Ascending aorta (tissue), 2 donors: ENCODE measurements at places on chromosomes 1 and 21. TPM values are rescaled to one million over a fixed set of nuclear protein-coding genes. Genes with fewer than 3 reads are reported as not detected.

GRCh38 chr21:38804789-38805327 is 871 bp upstream of the ETS2 start:
- no peak for DNase-seq

DNA sequence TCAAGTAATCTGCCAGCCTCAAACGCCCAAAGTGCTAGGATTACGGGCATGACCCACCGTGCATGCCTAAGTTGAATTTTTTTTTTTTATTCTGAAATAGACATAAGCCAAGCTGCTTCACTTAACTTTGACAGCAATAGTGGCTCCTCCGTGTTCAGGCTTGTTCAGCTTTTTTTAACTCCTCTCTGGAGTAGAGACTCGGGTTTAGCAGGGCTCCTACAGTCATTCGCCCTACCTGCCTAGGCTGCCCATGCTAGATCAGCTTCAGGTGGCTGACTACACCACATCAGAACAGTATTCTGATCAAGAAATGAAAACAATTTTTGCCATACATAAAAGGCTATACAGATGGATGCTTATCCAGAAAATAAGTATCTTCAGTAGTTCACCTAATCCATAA is 14.7 kb downstream of the ARID4B start:
- no peak for DNase-seq

HAO2 gene
- not detected for total RNA-seq

- DNase-seq: no peak
Measured at GRCh38 chr1:27562021-27562420, 41.9 kb downstream of the AHDC1 start.

PADI2 gene
- 0.21 TPM for total RNA-seq

TMOD4 gene
- not detected for total RNA-seq

DNA sequence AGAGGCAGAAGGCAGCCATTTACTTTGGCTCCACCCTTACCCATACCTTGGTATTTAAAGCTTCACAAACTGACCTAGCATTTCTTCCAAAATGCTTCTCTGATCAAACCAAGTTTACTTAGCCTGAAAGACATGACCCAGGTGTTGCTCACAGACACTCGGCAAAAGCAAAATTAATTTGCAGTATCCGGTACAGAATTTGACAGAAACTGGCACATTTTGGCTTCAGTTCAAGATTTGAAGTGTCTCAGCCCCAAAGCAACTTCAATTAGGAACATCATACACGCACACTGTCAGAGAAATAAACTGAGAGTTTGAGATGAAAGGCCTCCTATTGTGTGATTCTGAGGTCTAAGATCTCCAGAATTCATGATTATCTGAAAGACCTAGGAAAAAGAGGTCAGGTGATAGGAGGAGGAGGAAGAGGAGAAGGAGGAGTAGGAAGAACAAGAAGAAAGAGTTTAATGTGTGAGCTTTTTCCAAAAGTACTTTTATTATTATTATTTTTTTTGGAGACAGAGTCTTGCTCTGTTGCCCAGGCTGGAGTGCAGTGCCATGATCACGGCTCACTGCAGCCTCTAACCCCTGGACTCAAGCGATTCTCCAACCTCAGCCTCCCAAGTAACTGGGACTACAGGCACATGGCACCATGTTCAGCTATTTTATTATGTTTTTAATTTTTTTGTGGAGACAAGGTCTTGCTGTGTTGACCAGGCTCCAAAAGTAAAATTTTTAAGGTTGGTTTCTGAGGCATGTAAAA is 143.6 kb downstream of the SLC45A1 start:
- no peak for DNase-seq

OR2W3 gene
- total RNA-seq: not detected

DNA sequence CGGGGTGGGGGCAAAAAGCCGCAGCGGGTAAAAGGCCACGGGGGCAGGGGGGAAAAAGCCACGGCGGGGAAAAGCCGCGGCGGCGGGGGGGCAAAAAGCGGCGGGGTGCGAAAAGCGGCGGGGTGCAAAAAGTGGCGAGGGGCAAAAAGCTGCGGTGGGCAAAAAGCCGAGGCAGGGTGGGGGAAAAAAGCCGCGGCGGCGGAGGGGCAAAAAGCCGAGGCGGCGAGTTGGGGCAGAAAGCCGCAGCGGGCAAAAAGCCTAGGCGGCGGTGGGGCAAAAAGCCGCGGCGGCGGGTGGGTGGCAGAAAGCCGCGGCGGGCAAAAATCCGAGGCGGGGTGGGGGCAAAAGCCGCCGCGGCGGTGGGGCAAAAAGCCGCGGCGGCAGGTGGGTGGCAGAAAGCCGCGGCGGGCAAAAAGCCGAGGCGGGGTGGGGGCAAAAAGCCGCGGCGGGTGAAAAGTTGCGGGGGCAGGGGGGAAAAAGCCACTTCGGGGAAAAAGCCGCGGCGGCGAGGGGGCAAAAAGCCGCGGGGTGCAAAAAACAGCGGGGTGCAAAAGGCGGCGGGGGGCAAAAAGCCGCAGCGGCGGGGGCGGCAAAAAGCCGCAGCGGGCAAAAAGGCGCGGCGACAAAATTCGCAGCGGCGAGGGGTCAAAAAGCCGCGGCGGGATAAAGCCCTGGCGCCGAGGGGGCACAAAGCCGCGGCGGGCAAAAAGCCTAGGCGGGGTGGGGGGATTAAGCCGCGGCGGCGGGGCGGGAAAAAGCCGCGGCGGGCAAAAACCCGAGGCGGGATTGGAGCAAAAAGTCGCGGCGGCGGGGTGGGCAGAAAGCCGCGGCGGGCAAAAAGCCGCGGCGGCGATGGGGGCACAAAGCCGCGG is 3901.2 kb downstream of the SRGAP2C start:
- no peak for DNase-seq

DNA sequence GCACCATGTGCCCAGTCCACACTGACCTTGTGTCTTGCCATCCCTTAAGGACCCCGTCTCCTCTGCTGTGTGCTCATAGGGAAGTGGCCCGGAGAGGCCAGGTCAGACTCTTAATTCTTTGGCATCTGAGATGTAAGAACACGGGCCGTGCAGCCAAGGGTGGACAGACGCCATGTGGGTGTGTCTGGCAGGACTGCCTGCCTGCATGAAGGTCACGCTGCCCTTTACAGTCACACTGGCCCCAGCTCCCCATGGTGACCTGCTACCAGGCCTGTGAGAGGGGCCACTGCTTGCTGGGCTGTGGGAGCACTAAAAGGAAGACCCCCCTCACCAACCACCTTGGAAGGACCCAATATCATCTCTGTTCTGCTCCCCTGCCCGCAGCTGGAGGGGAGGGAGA is 17.7 kb downstream of the DHRS3 start:
- DNase-seq: peak; percentile 91

GRCh38 chr1:166905136-166905535 is 29.1 kb upstream of the TADA1 start:
- no peak for DNase-seq

GRCh38 chr1:183792300-183792699 is 12.6 kb upstream of the RGL1 start:
- no peak for DNase-seq

DNA sequence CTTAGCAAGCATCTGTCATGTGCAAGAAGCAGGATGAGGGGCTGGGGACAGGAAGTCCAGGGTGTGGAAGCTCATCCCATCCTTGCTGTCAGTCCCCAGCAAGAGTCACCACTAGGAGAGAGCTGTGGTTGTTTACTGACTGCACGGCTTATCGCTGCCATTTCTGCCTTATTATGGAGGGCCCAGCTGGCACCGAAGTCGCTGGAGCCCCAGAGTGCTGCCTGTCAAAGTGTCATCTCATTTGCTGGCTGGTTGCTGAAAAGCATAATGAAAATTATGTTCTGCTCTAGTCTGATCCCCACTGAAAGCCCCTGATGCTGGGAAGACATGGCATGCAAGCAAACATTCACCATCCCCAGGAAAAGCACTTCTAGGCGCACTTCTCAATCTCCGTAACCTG is 642.7 kb downstream of the NPHP4 start:
- DNase-seq: no peak

MNDA gene
- total RNA-seq: 3.5 TPM

DNA sequence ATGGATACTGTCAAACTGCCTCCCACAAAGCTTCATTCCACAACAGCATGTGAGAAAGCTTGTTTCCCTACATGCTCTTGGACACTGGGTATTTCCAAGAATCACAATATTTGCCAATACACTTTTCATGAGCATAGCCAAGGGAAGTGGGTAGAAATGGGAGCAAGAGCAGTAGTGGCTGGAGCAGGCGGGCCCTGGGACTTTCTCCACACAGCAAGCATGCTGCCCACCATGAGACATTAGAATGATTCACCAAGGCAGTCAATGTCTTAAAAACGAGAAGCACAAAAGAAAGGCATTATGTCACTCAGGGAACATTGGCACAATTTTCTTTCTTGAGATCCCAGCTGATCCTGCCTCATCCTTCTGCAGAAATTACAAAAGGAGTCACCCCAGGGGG is 371.6 kb upstream of the RUNX1 start:
- no peak for DNase-seq

BSND gene
- not detected for total RNA-seq

DNA sequence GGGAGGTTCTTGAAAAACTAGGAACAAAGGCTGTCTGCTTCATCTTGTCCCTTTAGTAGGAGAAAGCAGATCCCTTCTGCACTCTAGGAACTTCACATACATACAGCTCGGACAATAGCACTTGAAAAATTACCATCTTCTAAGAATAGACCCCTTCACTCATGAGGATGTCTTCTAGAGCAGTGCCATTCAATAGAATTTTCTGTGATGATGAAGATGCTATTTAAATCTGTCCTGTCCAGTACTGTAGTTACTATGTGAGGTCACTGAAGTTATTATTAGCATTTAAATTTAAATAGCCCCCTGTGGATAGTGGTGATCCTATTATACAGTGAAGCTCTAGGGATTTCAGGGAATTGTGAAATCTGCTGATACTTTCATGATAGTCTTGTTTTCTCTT is 46.4 kb upstream of the RAB3GAP2 start:
- no peak for DNase-seq

RUNX3 gene
- 0.21 TPM for total RNA-seq

DNA sequence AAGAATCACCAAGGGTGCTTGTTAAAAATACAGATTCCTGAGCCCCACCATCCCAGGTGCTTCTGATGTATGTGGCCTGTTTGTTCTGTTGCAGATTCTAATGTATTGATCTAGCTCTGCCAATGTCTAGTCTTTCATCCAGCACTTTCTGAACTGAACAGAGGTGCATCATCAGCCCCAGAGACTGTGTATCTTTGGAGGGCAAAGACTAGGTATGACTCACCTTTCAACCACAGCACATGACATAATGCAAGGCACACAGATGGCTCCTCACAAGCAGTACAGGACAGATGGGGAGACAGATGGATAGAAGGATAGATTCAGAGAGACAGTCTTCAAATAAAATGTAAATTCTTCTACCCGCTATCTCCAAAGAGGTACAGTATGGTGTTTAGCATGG is 32.3 kb downstream of the CD58 start:
- DNase-seq: no peak

IFI16 gene
- total RNA-seq: 61.2 TPM

GJA8 gene
- total RNA-seq: not detected

CD1B gene
- total RNA-seq: not detected

DNA sequence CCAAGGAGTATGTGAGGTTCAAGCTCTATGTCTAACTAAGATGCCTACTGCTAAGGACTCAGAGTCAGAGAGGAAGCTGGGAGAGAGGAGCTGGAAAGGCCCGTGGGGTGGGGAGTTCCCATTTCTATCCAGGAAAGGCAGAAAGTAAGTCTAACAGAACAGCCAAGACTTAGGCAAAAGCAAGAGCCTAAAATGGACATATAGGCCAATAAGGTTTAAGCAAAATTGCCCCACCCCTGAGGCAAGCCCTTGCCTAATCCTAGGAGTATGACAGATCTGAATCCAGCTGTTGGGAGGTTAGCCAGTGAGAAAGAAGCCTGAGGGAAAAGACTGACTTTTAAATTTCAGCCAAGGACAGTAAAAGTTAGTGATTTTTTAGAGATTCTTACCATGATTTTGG is 1.6 kb upstream of the KLHDC9 start:
- peak; percentile 70 for DNase-seq

DNA sequence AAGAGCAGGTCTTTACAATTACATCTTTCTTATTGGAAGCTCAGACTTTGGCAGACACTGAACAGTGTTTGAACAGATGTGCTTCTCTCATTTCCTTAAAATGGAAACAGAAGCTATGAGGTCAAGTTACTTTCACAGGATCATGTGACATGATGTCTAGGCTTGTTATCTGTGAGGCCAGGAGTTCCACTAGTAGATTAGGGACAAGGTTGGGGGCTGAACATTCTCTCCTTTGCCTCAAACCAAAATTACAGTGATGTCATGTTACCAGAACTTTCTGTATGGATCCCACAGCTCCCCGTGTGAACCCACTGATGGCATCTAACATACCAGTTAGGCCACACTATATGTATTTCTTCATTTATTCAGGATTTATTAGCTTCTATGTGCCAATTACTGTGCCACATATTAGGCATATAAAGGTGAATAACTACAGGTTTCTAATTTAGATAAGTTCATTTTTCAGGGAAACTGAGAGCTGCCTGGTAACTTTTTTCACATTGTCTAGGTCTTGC is 6.0 kb downstream of the DYNLT5 start:
- no peak for DNase-seq

DNA sequence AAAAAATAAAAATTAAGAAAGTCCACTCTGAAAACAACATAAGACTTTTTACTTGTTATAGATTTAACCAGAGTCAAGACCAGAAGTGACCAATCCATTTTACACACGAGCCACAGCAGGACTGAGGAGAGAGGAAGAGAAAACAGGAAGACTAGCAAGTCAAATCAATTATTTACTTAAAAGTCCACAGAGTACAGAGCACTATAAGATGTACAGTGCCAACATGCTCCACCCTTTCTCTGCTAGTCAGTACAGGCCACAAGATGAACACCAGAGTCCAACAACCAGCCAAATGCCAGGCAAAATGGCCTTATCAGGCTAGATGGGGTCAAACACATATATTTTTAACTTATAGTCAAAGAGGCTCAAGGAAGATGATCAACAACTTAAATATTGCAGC is 19.5 kb downstream of the LUZP1 start:
- DNase-seq: no peak

- DNase-seq: no peak
Measured at GRCh38 chr1:85449356-85449755, 15.6 kb downstream of the DDAH1 start.

- DNase-seq: no peak
Measured at GRCh38 chr21:40567501-40567900, 279.5 kb downstream of the DSCAM start.

DNA sequence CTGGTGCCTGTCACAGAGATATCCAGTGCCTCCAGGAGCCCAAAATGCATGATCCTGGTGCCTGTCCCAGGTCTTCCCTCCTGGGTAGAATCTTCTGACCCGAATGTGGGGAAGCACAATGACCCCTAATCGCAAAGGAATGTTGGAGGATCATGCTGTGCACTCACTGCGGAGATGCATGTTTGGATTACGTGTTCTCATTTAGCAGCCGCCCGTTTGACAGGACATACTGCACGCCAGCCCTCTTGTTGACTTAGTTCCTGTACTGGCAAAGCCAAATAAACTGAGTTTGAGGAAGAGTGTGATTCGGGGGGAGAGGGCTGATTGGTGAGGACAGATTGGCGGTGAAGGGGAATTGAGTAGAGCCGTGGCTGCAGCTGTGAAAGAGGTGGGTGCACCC is 85.9 kb upstream of the SIM2 start:
- no peak for DNase-seq

GJB3 gene
- not detected for total RNA-seq

DNA sequence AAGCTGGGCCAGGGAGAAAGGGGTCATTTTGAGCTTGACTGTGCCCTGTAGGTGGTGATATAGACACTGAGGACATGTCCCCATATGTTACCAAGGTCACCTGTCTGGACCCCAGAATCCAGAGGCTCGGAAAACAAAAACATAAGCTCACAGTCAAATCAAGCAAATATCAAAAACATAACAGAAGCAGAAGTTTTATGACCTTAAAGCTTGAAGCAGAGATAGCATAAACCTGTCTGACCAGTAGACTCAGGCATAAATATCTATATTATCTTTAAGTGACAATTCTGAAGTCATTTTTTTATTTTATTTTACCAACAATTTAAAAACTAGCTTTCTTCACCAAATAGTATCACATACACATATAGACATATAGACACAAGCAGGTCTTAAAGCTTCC is 32.8 kb upstream of the RHOU start:
- DNase-seq: no peak
